ENCODE measurements at places on chromosomes 5 and 9.

DNA sequence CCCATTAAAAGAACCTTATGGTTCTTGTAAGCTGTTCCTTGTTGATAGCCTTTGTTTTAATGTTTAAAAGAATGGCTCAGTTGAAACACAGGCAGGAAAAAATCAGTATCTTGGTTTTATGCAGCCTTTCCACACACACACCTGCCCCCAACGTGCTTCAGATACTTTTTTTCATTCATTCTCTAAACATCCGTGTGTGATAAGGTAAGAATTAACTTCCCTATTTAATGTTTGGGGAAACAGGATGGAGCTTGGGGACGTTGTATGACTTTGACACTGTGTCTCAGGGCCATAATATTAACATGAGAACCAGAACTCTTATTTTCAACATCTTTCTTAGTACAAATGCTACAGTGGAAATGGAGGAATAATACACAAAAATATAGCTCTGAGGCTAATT lies 5.8 kb upstream of the ZNF622 start:
- DNase-seq: no peak

- no peak for DNase-seq
These were observed 198.1 kb upstream of the EFNA5 start for GRCh38 chr5:107868650-107869409.

DNA sequence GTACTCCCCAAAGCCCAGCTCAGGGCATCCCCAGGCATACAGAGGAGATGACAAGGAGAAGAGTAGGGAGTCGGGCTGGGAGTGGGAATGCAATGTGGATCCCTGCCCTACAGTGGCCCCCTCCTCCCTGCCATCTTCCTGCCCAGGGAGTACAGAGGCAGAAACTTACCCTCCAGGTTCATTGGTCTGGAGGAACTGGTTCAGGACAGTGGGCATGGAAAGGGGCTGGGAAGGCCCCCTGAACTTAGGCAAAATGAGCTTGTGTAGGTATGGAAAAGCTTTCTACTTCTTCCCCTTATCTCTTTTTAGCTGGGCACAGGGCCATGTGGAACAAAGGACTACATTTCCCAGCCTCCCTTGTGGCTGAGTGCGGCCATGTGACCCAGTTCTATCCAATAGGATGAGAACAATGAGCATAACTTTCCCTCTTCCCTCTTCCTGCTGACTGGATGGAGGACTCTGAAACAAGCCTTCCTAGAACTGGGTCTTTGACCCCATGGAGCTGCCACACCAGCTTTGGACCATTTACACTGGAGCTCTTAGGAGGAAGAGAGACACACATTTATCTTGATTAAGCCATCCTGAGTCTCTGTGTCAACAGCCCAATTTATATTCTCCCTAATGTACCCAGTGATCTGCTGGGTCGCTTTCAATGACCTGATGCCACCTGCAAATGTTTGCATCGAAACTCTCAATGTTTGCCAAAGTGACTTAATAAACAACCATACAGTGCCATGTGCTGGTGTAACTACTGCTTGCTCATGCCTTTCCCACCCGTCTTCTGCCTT lies 25.0 kb upstream of the HMCN2 start:
- peak; percentile 41 for DNase-seq

GRCh38 chr5:168085261-168086031 lies 206.0 kb upstream of the WWC1 start:
- no peak for DNase-seq

DNA sequence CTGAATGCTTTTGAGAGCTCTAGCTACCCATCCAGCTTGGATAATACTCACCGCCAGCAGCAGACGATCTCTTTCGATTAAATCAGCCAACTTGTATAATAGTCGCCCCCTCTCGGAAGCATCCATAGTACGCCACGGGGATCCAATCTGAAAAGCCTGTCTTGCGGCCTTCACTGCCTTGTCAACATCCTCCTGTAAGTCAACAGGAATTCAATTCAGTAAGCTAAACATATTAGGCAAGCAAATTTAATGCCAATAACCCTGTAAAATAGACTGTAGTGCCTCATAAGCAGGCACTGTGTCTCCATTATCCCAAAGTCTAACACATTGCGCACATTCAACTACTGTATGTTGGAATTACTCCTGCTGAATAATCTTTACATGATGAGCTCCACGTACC lies 22.0 kb downstream of the ALDH1A1 start:
- no peak for DNase-seq

GRCh38 chr9:137136881-137137607 lies 1.9 kb upstream of the GRIN1 start:
- no peak for DNase-seq

DNA sequence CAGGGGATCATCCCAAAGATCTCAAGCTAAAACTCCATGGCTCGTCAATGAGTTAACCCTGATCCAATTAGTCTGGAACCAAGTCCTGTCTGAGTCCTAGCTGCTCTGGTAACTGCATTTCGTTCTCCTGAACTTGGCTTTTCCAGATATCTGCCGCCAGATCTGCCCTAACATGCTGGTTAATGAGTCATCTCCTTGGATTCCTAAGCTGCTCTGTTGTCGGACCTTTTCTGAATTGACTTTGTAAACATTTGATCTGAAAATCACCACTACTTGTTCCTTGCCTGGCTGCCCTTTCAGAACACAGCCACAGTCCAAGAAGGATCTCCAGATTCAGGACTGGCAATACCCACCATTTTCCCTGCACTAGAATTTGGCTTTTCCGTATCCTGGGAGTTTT lies 473.0 kb downstream of the ZSWIM6 start:
- peak; percentile 33 for DNase-seq

DNA sequence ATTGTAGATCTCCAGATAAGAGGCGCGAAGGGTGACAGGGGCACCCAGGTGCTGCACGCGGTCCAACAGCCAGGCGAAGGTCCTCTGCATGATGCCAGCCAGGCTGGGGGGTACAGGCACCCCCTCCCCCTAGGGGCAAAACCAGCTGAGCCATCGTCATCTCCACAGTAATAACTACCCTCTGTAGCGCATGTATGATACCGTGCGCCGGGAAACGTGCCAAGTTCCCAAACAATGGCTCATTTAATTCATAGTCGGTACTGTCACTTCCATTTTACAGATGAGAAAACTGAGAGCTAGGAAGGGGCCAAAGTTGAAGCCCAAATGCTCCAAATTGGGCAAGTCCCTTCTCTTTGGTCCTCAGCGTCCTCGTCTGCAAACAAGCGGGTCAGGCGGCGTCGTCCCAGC lies 1.5 kb downstream of the KIF12 start:
- no peak for DNase-seq

DNA sequence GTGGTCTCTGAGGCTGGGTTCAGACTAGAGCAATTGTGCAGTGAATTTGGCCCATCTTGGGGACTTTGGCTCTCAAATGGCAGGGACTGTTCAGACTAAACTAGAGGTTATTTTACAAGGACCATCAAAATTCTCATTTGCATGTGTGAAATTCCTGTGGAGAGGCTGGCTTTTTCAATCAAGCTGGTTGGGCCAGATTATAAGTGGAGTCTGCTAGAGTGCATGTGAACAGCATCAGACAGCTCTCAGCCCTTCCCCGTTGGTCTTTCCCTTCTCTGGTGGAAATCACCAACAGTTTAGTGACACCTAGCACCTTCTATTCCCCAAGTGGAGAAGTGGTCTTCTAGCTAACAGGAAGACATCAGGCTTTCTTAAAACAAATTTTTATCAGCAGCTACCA lies 301.3 kb downstream of the CWC27 start:
- no peak for DNase-seq

DNA sequence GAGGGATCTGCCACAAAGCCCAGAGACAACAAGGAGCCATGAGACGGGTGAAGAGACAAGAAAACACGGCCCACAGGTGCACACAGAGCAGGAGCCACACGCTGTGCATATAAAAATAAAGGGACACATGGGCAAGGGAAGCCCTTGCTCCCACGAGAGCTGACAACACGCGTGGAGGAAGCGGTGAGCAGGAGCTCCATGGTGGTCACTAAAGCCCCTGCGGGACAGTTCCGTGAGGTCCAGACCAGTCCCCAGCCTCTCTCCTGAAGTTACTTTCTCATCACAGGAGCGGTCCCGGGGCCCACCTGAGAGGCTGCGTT lies 90.7 kb downstream of the CAMSAP1 start:
- no peak for DNase-seq

DNA sequence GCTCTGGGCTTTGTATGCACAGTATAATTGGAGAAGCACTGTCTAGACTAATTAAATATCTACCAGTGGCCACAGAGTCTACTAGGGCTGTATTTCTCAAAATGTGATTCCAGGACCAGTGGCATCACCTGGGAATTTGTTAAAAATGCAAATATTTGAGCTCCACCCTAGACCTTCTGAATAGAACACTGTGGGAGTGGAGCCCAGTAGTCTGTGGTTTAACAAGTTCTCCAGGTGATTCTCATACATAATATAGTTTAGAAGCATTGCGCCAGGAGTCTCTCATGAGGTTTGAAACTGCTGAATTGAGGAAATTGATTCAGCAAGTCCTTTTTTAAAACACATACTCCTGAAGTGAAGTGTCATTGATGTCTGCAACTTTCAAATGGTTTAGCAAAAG lies 74.7 kb downstream of the FCHO2 start:
- no peak for DNase-seq

GRCh38 chr5:133338504-133339355 lies 273.6 kb downstream of the FSTL4 start:
- no peak for DNase-seq

- no peak for DNase-seq
These were observed 474 bp downstream of the HMGCR start for GRCh38 chr5:75337366-75338021.

- DNase-seq: no peak
These were observed 69.8 kb upstream of the TNFSF8 start for GRCh38 chr9:115000217-115000639.

DNA sequence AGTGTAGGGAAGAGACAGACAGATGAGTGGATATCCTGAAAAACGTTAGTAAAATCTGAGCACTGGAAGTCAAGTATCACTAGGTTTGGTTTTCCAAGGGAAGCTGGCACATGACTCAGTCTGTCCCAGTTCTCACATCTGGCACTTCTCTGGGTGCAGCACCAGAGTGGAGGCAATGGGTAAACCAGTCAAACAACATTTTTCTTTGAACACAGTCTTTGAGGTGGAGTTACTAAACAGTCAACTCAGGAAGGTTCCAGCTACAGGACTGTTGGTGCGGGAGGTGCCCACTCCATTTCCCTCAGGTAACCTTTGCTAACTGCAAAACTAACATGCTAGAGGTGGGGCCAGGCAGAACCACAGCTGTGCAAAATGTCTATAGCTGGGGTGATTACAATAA lies 301.4 kb upstream of the RFX3 start:
- DNase-seq: no peak

DNA sequence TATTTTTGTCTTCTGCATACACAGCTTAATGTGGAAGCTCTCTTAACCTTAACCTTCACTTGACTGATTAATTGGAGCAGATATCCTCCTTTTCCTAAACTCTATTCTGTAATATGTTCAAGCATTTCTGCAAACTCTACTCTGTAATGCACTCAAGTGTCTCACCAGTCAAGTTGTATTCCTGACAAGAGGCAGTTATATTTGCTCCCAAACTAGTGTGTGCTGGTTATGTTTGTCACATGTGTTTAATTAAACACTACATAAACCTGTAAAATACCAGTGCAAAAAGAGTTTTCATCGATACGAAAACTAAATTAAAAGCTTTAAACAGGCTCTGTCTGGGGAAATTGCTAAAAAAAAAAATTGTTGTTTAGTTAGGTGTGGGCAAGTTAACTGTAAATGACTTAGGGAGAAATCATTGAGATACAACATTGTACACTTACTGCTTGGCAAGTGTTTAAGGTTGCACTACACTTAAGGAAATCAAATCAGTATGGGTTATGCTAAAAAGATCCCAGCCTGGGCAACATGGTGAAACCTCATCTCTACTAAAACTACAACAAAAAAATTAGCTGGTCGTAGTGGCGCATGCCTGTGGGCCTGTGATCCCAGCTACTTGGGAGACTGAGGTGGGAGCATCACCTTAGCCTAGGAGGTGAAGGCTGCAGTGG lies 6.7 kb downstream of the FAF2 start:
- DNase-seq: no peak

DNA sequence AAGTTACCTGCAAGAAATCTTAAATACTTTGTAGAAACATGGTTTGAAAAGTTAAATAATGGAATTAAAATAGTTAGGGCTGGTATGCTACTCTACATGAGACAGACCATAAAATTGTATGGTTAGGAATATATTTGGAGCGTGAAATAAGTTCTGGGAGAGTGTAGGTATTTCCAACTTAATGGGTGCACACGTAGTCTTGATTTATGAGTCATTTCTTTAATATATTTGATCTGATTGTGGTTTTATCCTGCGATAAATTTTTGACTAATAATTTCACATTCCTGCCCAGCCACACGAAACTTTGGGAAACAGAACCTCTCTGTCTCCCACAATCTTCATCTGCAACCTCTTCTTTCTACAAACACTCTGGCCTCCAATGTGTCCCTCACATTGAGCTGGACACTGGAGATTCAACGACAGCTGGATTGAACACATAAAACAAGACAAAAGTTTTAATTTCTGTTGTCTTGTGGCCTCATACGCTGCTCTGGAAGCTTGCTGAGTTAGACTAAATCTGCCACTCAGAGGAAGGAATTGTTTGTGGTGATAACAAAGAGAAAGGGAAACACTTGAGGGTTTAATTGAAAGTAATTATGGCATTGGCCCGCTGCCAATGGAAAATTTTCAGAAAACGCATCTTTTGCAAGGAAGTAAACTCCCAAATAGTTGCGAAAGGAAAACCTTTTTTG lies 201.8 kb upstream of the ZNF608 start:
- no peak for DNase-seq

DNA sequence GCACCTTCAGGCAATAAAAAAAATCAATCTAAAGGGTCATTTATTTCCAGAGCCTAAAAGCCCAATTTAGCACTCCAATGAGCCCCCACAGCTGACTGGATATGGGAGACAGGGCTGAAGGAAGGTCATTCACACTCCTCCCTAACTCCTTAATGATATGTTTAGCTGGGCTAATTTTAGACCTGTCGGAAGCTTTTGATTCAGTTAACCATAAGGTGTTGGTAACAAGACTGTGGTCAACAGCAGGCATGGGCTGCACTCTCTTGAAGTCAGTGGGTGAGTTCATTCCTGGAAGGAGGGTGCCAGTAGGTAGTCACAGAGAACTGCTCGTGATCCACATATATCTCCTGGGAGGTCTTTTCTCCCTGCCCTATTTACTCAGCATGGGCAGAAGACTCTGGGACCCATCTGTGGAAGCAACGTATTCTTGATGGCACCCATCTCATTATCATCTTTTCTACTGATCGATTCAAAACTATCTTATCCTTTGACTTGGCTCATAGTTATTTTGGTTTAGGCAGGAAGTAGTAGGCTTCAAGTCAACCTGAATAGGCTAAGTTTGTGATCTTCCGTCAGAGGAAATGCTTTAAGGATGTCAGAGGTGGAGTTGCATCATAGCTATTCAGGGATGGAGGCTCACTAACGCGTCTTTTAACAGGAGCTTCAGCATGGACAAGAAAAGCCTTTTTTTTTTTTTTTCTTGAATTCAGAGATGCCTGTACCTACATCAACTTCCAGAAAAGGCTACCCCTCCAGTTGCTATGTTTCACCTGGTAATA lies 367.7 kb upstream of the SLC30A5 start:
- DNase-seq: no peak

- no peak for DNase-seq
These were observed 153.5 kb downstream of the CDC42SE2 start for GRCh38 chr5:131417240-131417869.

- no peak for DNase-seq
These were observed 36.7 kb upstream of the ORM1 start for GRCh38 chr9:114286146-114286679.

Data from HS-27A (cell line).